Globus pallidus (tissue), 1 donor: ENCODE measurements at places on chromosomes 5 and 9.

DNA sequence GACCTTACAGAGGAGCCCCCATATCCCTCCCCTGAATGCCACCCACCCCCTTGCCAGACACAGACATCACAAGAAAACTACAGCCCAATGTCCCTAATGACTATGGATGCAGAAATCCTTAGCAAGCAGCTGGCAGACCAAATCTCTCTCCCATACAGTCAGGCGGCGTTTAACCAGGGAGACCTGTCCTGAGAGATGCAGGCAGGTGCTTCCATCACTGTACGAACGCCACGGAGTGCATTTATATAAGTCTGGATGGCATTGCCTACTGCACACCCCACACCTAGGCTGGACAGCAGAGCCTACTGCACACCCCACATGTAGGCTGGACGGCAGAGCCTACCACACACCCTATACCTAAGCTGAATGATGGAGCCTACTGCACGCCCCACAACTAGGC, 34.4 kb upstream of the SARDH start:
- no peak for DNase-seq

- DNase-seq: no peak
Measured at GRCh38 chr9:84975926-84976325, 306.4 kb downstream of the NTRK2 start.

DNA sequence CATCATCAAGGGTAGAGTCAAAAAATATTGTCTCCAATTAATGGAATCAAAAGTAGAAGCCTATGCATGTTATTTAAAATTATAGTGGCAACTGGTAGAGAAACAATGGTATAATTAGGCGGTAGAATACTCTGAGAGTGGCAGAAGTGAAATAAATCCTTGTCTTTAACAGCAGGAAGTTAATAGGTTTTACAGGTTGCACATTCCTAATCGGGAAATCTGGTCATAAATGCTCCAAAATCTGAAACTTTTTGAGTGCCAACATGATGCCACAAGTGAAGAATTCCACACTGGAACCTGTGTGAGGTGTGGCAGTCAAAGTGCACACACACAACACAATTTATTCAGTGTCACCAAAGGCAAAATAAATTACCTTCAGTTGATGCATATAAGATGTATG, 433.4 kb downstream of the TAF11L14 start:
- no peak for DNase-seq

GRCh38 chr5:38603691-38604090, 47.2 kb upstream of the LIFR start:
- no peak for DNase-seq

DNA sequence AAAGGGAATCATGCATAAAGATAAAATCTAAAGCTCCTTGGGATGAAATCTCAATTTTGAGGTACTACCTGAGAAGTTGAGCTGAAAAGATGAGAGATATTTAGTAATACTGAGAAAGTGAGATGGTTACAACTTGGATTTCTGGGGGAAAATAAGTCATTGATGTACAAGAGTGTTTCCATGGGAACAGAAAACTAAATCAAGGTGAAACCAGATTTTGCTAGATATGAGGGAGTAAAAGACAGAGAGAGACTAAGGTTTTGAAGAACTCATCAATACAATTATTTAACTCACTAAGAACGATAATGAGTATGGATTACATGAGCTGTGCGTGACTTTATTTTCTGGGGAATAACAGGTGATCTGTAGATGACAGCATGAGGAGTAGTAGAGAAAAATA, 10.2 kb upstream of the ST8SIA4 start:
- DNase-seq: no peak
